Left renal cortex interstitium (tissue), 4 donors: ENCODE measurements at places on chromosomes 6 and 20.

DNA sequence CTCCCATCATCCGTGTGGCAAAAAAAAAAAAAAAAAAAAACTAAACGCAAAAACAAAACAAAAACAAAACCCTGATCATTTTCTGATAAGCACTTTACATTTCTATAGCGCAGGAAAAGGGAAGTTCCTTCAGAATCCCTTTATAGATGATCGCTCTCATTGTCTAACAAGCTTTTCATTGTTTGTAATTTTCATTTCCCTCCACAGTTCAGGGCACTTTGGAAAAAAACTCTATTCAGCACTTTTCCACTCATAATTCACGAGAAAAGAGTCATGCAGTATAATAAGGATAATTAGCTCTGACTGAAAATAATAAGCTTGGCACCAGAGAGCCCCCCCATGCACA is 89.4 kb upstream of the ATXN1 start:
- DNase-seq = no peak

- no peak for DNase-seq
Observed at GRCh38 chr20:6920991-6921613, 153.6 kb downstream of the BMP2 start.

DNA sequence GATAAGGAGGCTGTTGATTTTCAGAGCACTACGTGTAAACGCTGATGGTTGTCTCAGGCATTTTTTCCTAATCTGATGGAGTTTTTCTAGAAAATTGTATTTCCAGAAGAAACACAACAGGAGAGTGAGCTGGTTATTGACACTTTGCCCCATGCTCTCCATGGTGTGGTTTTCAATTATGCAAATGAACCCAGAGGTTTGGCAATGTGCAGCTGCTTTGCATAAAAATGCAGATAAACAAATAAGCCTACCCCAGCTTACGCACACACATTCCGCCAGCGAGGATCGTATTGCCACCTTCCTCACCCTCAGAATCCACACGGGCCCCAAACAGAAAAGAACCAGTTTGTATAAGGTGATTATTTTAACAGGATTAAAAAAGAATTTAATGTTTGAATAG is 45.1 kb upstream of the FRMD1 start:
- no peak for DNase-seq

GRCh38 chr20:50067461-50067860 is 45.5 kb downstream of the UBE2V1 start:
- DNase-seq = no peak

DNA sequence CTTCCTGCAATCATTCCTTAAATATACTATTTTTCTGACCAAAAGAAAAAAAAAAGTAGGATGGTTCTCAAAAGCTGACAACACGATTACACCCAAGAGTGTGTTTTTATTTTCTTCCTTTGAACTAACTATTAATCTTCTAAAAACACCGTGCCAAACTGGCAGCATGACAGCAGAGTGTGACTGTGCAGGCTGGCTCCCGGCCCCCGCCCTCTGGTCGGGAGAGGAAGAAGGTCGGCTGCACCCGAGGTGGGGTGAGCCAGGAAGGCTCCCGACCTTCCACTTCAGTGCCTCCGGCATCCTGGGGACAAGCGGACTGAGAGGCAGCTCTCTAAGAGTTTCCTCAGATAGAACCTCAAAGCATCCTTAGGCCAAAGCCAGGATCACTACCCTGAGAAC is 29.2 kb downstream of the SLC22A23 start:
- DNase-seq = no peak

- no peak for DNase-seq
Observed at GRCh38 chr6:32936239-32937152, 4.3 kb downstream of the HLA-DMB start.

GRCh38 chr6:2979819-2980464 is 8.6 kb upstream of the SERPINB6 start:
- no peak for DNase-seq

DNA sequence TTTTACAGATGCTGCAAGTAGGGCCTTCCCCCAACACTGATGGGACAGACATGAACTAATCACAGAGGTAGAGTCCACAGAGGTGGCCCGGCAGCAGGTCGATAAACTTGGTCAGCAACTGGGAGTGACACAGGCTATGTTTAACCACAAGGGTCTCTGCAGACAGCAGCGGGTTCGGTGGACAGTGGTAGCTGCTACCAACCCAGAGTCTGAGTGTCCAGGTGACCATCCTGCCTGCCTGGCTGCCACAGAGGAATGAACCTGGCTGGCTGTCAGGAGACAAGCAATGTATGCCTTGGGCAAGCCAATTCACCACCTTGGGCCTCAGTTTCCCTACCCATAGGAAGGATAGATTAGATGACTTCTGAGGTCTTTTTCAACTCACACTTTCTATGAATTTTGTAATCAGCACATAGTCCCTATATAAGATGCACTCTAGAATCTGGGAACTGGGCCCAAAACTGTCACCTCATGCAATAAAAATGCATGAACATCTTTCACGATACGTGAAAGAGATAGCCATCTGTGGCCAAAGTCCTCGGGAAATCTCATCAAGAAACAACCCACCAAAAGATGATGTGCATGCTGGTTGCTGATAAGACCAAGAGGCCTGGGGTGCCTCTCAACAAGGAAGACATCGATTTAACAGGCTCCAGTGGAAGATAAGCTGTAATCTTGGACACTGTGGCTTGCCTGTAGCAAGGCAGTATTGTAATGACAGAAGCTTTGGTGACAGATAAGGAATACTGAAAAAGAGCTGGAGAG is 30.5 kb downstream of the MDGA1 start:
- DNase-seq = no peak

GRCh38 chr6:36368921-36369865 is 18.3 kb downstream of the ETV7 start:
- DNase-seq = no peak
